A172 (cell line): ENCODE measurements at places on chromosomes 1 and 21.

- no peak for DNase-seq
These were observed 7.0 kb downstream of the FCAMR start for GRCh38 chr1:206963119-206963712.

- no peak for DNase-seq
These were observed 11.8 kb downstream of the PADI4 start for GRCh38 chr1:17319561-17320350.

GRCh38 chr1:212138457-212138856 lies 102.9 kb downstream of the DTL start:
- no peak for DNase-seq

DNA sequence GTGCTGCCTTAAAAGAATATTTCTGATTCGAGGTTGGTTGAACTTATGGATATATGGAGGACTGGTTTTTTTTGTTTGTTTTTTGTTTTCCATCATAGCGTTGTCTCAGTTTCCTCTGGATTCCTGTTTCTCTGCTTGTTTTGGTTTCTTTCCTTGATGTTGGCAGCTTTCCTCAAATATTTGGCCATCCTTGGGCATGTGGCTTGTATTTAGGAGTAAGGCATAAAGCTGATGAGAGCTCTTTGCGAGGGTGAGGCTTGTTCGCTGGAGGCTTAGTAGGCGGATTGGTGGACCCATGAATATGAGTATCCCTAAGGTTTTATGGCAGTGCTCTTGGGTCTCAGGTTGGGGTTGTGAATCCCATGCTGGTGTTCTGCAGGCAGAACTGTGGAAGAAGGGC lies 22.9 kb downstream of the DYRK1A start:
- DNase-seq, result no peak

GRCh38 chr1:182259968-182260367 lies 131.6 kb downstream of the GLUL start:
- DNase-seq, result no peak

DNA sequence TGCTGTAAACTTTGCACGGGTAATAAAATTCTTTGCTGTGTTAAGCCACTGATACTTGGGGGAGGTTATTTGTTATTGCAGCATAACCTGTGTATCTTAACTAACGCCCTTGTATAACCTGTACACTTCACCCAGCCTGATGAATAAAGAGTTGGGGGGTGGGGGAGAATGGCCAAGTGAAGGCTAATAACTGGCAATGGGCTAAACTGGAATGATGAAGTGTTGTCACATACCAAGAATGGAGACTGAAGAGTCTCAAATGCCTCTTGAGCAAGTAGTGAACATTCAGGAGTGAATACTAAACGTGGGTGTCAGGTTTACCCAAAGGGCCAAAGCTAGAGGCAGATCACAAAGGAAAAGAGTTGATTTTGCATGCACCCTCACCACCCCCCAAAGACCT lies 169.4 kb downstream of the C1orf94 start:
- no peak for DNase-seq

- no peak for DNase-seq
These were observed 365.6 kb upstream of the ADGRL2 start for GRCh38 chr1:81435175-81435574.

GRCh38 chr1:222346955-222347354 lies 200.9 kb downstream of the HHIPL2 start:
- no peak for DNase-seq

- no peak for DNase-seq
These were observed 1124.3 kb downstream of the AMY1C start for GRCh38 chr1:104874044-104874443.

DNA sequence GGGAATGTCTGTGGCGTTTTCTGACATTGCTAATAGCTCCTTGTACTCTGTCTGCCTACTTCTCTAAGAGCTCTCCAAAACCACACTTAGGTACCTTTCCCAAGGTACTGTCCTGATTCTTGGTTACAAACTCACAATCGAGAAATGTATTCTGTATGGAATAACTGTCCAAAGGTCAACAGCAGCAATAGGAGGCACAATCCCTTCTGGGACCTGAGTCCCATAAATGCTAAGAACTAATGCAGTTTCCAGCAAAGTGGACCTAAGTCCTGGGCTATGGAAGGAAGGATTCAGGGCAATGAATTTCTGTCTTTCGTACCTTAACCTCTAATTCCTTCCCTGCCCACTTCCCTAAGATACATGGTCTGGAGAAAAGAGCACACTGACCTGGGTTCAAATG lies 59.7 kb downstream of the DMAP1 start:
- no peak for DNase-seq

GRCh38 chr1:153734396-153735089 lies 6.7 kb downstream of the INTS3 start:
- no peak for DNase-seq

DNA sequence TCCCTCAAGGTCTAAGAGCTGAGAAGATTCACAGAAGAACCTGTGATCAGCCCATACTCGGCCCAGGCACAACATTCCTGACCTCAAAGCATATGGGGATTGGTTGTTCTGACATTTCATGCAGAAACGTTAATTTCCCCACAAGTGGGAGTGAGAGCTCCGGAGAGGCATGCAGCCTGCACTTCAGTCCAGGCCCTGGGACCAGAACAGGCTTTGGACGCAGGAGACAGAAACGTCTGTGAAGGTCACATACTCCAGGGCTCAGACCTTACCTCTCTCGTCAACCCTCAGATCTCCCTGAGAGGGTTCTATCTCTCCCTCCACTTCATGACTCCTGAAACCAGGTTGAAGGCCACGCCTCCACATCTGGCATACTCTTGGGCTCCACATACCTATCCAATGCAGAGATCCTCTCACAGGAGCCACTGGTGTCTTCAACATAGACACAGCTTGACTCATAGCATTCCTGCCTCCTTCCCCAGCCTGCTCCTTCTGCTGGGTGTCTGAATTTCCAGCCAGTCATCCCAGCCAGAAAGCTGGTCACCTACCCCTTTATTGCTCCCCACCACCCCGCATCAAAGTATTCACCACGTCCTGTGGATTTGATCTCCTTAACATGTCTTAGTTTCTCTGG lies 149.2 kb downstream of the OMA1 start:
- peak; percentile 64 for DNase-seq

GRCh38 chr1:186518395-186518794 lies 57.5 kb upstream of the PDC start:
- no peak for DNase-seq
